Frontal cortex (tissue), 4 donors: ENCODE measurements at places on chromosomes 5 and 9.

DNA sequence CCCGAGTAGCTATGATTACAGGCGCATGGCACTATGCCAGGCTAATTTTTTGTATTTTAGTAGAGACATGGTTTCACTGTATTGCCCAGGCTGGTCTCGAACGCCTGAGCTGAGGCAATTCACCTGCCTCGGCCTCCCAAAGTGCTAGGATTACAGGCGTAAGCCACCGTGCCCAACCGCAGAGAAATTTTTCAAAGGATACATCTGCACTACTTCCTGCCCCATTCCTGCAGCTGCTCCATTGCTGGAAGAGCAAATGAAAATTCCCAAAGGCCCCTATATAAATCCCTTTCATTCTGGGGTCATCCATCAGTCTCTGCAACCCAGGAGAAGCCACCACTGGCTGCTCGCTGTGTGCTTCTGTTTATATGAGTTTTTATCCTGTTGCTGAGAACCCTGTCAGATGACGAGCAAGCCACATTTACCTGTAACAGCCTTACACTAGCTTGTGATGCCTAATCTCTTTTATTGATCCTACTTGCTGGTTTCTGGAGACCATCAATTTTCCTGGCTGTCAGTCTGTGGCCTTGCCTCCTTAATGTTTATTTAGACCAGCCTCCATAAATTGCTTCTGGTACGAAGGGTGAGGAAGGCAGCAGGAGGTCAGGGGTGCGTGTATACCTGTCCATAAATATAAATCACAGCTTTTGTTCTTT is 925.3 kb downstream of the TLE4 start:
- DNase-seq, result no peak

DNA sequence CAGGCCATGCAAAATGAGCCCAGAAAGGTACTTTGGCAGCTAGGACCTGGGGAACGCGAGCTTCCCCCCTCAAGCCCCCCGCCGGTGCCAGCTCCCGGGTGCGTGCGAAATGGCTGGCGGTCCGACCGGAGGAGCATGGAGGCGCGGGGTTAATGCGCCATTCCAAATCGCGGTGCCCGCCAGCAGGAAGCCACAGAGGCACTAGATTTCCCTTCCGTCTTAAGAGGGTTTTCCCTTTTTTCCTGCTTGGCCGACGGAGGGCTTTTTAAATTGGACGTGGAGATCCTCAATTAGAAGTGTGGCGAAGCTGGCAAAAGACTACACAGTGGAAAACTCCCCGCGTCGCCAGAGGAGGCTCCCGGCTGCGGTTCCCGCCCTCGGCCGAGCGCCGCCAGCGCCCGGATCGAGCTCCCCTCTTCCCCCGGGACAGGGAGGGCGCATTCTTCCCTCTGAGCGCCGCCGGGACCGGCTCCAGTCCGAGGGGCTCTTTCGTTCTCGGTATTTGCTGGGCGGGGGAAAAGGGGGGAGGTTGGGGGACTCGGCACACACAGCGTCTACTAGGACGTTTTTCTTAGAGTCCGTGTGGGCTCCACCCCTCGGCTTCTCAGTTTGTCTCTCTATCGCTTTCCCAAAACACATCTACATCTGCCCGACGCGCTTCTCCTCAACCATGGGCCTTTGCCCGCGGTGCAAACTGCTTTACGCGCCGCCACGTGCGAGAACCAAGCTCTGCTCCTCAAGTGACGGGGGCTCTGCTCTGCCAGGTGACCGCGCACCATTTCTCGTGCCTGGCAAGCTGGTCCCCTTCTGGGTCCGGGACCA is 3.0 kb downstream of the GDNF start:
- DNase-seq, result peak; percentile 38

DNA sequence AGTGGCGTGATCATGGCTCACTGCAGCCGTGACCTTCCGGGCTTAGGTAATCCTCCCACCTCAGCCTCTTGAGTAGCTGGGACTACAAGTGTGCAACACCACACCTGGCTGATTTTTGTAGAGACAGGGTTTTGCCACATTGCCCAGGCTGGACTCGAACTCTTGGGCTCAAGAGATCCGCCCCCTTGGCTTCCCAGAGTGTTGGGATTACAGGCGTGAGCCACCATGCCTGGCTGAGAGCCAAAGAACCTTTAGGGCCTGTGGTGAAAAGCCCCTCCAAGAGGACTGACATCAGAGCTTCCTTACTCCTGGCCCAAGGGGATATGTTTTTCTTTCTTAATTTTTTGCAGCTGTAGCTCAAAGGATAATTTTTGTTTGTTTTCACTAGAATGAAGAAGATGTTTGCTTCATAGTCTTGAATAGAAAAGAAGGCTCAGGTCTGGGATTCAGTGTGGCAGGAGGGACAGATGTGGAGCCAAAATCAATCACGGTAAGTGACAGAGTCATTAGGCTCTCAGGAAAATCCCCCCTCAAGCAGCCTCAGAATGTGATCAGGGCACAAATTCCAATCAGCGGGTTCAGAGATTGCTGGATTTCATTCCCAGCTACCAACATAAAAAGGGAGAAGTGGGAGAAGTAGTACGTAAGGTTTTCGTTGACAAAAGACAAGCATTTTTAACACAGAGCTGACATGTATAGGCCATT is 77.1 kb downstream of the GOLPH3 start:
- no peak for DNase-seq

DNA sequence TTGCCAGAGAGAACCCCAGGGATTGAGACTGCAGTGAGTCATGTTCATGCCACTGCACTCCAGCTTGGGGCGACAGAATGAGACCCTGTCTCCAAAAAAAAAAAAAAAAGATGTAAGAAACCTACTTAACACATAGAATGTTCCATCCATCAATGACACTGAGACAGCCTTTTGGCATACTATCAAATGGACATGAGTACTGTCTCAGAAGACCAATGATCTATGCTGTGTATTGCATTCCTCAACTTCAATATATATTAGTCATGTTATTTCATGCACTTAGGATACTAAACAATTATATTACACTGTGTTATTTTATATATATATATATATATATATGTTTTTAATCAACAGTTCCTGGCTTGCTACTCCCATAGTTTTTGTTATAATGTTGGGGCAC is 57.1 kb upstream of the ANKH start:
- DNase-seq, result no peak

GRCh38 chr5:5634817-5635216 is 212.3 kb downstream of the ICE1 start:
- DNase-seq, result no peak

GRCh38 chr5:169272731-169273427 is 28.1 kb downstream of the SLIT3 start:
- DNase-seq, result no peak

GRCh38 chr5:39755986-39756385 is 331.2 kb upstream of the DAB2 start:
- no peak for DNase-seq

GRCh38 chr5:55856516-55857246 is 5.5 kb downstream of the IL31RA start:
- DNase-seq, result no peak

DNA sequence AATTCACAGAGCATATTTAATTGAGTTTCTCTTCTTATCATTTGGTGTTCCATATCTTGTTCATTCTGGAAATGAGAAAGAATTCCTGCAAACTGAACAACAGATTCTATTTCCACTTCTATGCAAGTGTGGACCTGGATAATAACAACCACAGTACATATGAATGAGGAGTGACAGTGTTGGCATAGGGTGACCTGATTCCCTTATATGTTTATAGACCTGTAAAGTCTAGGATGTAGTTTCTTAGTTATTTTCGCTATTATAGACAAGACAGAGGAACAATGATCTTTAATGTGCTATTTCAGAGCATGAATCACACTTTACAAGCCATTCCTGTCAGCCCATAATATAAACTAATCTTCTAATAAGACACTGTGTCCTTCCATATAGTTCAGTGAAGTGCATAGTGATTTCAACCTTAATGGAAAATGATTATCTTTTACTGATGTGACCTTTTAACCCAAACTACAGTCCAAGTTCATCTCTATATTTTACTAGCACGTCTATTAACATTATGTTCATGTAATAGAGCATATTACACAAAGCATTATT is 88.2 kb upstream of the FAM174A start:
- no peak for DNase-seq

DNA sequence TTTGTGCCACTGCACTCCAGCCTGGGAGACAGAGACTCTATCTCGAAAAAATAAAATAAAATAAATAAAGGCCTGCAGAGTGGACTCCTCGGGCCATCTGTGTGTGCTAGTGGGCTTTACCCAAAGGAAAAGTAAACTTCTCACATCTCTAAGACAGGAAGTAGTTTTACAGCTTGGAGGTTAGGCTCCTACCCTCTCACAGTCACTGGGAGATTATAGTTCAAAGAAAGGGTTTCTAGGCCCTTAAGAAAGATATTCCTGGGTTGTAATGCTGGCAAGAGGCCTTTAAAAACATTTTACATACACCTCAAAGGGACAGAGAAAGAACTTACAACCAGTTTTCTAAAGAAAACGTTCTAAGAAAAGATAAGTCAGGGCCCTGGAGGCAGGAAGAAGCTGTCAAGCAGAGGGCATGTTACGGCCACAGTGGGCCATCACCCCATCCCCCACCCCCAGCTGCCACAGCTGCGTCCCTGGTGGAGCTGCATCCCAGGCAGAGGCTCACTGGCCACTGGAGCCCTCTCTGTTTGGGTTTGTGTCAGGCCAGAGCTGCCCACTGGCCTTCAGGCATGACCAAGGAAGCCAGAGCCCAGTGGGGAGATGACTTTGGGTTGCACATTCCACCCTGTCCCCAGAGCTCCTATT is 78.1 kb upstream of the CDK20 start:
- DNase-seq, result no peak

GRCh38 chr9:88661759-88662158 is 126.8 kb downstream of the NXNL2 start:
- no peak for DNase-seq

GRCh38 chr5:179008667-179009066 is 13.5 kb upstream of the GRM6 start:
- DNase-seq, result no peak

DNA sequence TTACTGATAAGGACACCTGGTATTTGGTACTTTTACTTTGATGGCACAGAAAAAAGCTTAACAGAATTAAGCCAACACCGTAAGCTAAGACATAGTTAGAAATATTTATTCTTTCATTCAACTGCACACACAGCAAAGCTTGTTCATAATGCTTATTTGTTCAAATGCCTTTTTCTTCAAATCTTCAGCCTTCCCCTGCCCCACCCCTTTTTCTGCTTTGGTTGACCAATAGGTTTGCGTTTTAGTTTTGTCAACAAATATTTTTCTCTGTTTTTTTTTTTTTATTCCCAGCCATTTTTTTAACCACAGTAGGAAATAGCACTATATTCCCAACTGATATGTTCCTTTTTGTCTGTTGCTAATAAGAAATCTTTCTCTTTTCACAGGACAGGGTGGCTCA is 4.9 kb upstream of the RICTOR start:
- no peak for DNase-seq

- DNase-seq, result no peak
These were observed 25.0 kb upstream of the CEP78 start for GRCh38 chr9:78210841-78211301.

- peak; percentile 10 for DNase-seq
These were observed 1.7 kb downstream of the SMIM3 start for GRCh38 chr5:150780187-150780692.

- no peak for DNase-seq
These were observed 6.7 kb downstream of the RNF44 start for GRCh38 chr5:176530393-176530982.

DNA sequence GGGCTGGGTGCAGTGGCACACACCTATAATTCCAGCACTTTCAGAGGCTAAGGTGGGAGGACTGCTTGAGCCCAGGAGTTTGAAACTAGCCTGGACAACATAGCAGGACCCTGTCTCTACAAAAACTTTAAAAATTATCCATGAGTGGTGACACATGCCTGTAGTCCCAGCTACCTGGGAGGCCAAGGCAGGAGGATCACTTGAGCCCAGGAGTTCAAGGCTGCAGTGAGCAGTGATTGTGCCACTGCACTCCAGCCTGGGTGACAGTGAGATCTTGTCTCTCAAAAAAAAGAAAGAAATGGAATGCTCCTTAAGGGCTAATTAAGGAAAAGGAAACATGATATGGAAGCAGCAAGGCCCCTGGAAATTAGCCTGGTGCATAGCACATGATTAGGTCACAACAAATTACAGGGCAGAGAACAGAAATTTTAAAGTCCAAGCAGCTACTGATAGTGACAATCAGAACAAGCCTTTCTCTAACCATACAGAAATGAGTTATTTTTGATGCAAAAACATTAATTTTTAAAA is 19.5 kb downstream of the ANKH start:
- no peak for DNase-seq

DNA sequence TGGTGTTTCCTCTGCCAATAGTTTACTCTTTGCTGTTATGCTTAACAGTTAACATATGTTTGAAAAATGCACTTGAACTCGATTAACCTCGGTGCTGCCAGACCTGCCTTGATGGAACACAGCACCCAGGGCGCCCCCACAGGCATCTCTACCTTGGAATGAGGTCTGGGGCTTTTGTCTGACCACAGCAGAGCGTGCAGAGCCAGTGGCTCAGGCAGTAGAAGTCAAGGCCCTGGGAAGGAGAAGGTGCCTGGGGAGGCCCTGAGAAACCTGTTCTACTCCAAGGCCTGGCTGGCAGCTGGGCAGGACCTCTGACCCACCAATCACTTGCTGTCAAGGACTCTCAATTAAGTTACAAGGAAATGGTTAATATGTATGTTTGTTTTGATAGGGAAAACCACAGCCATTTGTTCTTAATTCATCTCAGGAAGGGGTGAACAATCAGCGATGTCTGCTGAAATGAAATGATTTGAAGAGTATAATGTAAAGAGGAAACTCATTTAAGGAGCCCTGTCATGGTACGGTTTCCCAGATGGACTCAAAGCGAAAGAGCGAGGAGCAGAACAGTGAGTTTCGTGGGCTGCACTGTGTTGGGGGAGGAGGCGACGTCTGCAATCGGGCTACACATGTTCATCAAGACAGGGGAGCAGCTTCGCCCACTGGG is 21.9 kb downstream of the MACROH2A1 start:
- DNase-seq, result no peak

DNA sequence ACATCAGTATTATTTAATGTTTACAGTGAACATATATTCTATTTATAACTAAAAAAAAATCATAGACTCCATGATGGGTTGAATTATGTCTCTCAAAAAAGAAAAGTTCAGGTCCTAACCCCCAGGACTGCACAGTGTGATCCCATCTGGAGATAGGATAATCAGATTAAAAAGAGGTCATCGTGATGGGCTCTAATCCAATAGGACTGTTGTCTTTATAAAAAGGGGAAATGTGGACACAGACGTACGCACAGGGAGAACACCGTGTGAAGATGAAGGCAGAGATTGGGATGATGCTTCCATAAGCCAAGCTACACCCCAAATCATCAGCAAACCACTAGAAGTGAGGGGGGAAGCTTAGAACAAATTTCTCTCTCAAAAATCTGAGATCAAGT is 221.4 kb downstream of the SNX18 start:
- DNase-seq, result no peak

- DNase-seq, result no peak
These were observed 96.0 kb upstream of the PRR16 start for GRCh38 chr5:120367896-120368634.
